ENCODE measurements at places on chromosomes 6 and 20. TPM values are rescaled to one million over a fixed set of nuclear protein-coding genes. Genes with fewer than 3 reads are reported as not detected.
A peak's percentile ranks its signal among the peaks of the same experiment; 100 is the strongest.

The GSTA4 gene
- total RNA-seq = 30.3 TPM

The PNLDC1 gene
- total RNA-seq = 0.32 TPM

The SRSF12 gene
- 0.49 TPM for total RNA-seq

The E2F1 gene
- 74.7 TPM for total RNA-seq

The BTNL2 gene
- total RNA-seq = not detected

GRCh38 chr20:25512709-25513108 lies 72.6 kb downstream of the NINL start:
- H3K36me3 ChIP-seq = no peaks in the 10 kb centered on the region
- no peaks in the 10 kb centered on the region for H3K27me3 ChIP-seq
- no peak overlapping the region for H3K4me3 ChIP-seq
- DNase-seq = no peak

- H3K4me1 ChIP-seq = peaks cover 95% of the 10 kb centered on the region
- H3K4me3 ChIP-seq = no peak overlapping the region
- peaks cover 23% of the 10 kb centered on the region for H3K36me3 ChIP-seq
- H3K27ac ChIP-seq = peak overlapping the region; percentile 97
- peak; percentile 98 for DNase-seq
- H3K27me3 ChIP-seq = no peaks in the 10 kb centered on the region
Measured at GRCh38 chr20:31712564-31713311, 9.9 kb downstream of the BCL2L1 start.

GRCh38 chr6:3176562-3177355 lies 19.4 kb upstream of the TUBB2A start:
- DNase-seq = peak; percentile 44
- H3K36me3 ChIP-seq = no peaks in the 10 kb centered on the region
- peaks cover 14% of the 10 kb centered on the region for H3K4me1 ChIP-seq
- no peak overlapping the region for H3K27ac ChIP-seq
- H3K27me3 ChIP-seq = no peaks in the 10 kb centered on the region

DNA sequence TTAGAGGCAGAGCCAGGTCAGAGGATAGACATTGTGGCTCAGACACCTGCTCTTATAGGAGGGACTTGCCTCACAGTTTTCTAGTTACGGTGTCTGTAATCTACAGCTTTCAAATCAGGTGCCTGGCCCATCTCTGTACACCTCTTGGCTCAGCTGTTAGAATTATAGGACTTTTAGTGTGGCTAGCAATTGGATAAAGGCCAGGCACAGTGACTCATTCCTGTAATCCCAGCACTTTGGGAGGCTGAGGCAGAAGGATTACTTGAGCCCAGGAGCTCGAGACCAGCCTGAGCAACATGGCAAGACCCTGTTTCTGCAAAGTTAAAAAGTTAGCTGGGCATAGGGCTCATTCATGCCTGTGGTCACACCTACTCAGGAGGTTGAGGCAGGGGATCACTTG lies 20.0 kb downstream of the BRPF3 start:
- DNase-seq = no peak
- peaks cover 3% of the 10 kb centered on the region for H3K36me3 ChIP-seq
- no peak overlapping the region for H3K27ac ChIP-seq
- no peak overlapping the region for H3K4me3 ChIP-seq
- 0 out of 2 replicates have a peak, but pooled peaks cover 4% of the 10 kb centered on the region for H3K4me1 ChIP-seq

DNA sequence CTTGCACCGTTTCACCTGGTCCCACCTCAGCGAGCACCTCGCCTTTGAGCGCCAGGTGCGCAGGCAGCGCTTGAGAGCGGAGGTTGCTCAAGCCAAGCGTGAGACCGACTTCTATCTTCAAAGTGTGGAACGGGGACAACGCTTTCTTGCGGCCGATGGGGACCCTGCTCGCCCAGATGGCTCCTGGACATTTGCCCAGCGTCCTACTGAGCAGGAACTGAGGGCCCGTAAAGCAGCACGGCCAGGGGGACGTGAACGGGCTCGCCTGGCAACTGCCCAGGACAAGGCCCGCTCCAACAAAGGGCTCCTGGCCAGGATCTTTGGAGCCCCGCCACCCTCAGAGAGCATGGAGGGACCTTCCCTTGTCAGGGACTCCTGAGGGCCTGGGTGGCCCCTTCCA lies 1.5 kb downstream of the ABT1 start:
- no peaks in the 10 kb centered on the region for H3K4me1 ChIP-seq
- H3K27ac ChIP-seq = no peak overlapping the region
- H3K4me3 ChIP-seq = no peak overlapping the region

DNA sequence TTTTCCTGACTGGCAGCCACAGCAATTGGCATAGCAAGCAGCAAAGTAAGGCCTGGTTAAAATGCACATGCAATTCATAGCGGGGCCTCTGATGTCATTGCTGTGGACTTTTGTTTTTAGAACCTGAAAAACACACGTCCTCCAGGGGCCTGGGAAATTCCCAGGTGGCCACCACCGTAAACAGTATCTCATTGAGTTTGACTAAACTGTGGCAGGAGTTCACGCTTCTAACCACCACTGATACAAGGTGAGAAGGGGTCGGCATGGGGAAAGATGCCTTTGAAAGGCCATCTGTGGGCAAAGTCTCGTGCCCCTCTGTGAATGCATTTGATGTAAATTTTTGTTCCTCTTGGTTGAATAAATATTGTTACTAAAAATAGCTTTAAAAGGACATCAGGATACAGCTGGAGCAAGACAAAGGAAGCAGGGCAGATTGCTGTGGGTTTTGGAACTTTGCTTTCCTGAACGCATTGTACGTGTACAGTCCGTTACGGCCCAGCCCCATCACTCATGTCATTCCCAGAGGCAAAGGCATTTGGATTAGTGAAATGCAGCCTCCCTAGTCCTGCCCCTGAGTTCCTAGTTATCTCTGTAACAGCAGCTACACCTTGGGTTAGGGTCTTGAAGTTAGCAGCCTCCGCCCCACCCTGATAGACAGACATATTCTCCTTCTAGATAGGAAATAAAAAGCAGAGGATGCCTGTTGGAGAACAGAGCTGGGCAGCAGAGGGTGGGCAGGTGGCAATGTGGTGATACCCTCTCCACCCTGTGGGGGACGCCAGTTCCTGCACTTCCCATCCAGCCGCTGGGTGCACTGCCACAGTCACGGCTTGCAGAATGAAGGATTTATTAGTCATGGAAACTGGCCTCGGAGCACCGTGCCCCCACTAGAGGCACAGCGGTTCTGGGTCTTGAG lies 80.3 kb downstream of the ZDHHC14 start:
- no peak overlapping the region for H3K27ac ChIP-seq
- no peaks in the 10 kb centered on the region for H3K27me3 ChIP-seq
- no peaks in the 10 kb centered on the region for H3K36me3 ChIP-seq
- H3K4me3 ChIP-seq = no peak overlapping the region

DNA sequence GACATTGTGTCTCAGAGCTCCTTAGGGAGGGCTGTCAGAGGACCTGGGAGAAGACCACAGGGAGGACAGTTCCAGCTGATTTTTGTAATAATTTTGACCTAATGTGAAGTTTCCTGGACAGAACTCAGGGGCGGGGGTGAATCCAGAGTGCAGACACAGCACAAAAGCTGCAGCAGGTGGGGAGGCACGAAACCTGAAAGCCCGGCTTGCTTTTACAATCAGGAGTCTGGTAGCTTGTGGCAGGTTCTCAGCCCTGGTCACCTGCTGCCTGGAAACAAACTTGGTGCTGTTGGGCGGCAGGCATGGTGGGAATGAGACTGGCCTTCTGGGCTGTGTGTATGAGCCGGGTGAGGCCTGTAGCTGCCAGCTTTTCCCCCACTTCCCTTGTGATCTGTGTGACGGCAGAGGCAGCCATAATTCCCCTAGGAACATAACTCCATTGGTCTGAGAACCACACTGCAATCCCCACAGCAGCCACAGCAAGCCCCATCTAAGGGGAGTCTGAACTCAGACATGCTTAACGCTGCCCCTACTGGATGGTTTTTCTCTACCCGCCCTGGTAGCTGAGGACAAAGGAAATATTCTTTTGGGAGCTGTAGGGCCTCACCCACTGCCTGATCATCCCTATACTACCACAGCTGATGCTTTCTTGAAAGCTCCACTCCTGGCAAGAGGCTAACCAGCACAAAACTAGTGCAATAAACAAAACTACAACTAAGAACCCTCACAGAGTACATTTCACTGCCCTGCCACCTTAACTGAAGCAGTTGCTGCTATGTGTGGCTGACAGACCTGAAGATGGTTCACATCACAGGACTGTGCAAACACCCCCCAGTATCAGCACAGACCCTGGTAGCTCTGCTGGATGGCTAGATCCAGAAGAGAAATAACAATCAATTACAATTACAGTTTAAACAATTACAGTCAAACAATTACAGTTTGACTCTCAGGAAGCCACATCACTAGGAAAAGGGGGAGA lies 1055.1 kb upstream of the GJE1 start:
- no peak overlapping the region for H3K4me3 ChIP-seq
- no peaks in the 10 kb centered on the region for H3K27me3 ChIP-seq
- H3K36me3 ChIP-seq = no peaks in the 10 kb centered on the region
- DNase-seq = peak; percentile 57

DNA sequence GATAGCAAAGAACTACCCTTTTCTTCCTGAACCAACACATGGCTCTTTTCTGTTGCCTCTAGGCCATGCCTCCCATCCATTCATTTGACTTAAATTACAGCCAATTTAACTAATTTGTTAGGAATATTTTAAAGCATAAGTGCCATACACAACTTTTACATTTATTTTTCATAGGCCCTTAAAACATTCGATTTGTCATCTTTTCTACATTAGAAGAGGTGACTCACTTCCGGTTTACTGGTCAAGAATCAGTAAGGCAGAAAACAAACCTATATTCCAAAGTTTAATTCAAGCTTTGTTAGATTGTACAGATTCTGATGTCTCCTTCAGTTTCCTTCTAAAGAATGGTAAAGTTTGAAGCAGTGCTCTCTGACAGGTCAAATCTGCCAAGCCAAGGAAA lies 344.3 kb downstream of the SAMD5 start:
- no peaks in the 10 kb centered on the region for H3K36me3 ChIP-seq
- H3K4me3 ChIP-seq = no peak overlapping the region
- H3K27me3 ChIP-seq = no peaks in the 10 kb centered on the region
- no peak for DNase-seq
- H3K27ac ChIP-seq = no peak overlapping the region

DNA sequence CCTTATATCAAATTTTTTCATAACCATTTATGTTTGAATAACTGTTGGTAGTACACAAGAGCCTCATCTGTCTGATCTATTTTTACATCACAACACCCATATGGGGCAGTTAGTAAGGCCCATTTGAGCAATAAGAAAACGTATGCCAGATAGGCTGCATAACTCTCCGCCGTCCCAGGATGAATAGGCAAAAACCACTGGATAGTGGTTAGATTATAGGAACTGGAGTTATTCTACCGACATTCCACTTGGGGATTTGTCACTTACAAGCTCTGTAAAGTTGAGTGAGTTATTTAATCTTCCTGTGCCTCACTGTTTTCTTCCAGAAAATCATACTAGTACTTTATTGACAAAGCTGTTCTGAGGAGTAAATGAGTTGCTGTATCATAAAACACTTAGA lies 881.9 kb downstream of the QKI start:
- H3K36me3 ChIP-seq = no peaks in the 10 kb centered on the region
- no peaks in the 10 kb centered on the region for H3K27me3 ChIP-seq
- no peak overlapping the region for H3K27ac ChIP-seq
- no peak for DNase-seq
- no peaks in the 10 kb centered on the region for H3K4me1 ChIP-seq

DNA sequence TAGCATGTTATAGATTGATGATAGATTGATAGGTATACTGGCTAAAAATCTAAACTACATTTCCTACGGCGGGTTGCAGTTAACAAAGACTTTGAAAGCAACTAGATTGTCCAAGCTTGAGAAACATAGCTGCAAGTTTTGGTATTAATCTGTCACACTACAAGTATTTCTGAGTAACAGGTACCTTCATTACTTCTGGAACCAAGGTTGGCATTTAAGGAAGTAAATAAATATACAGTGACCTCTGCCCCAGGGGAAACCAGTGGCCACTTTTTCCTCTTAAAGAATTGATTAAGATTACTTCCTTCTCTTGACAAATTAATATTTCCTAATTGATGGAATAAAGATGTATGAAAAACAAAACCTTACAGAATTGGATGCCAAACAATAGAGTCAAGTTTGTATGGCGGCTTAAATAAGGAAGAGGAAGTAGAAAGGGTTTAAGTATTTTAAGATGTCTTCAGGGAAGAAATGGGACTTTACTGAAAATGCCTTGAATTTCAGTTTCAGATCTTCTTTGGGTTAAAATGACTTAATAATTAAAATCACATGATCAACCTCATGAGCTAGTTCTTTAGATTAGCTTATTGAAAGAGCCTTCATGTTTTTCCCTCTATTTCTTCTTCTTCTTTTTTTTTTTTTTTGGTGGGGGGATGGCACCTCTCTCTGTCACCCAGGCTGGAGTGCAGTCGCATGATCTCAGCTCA lies 132.8 kb downstream of the DOK5 start:
- no peaks in the 10 kb centered on the region for H3K27me3 ChIP-seq
- DNase-seq = no peak
- no peak overlapping the region for H3K4me3 ChIP-seq
- no peaks in the 10 kb centered on the region for H3K4me1 ChIP-seq

DNA sequence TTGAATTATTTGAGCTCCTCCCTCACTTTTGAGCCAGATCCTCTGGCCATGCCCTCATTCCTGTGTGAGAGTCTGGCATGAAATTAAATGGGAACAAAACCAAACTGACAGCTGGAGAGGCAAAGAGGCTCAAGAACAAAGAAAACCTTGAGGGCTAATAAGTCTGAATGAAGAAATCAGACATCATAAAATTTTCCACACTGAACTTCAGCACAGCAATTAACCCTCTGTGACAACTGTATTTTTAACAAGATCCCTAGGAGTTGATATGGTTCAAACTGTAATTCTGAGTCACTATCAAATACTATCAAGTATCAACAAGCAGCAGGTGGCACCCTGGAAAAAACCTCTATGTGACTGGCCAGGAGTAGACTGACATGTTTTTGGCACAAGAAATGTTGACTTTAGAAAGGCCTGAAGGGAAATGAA lies 109.4 kb upstream of the EMILIN3 start:
- DNase-seq = no peak
- H3K36me3 ChIP-seq = peaks cover 2% of the 10 kb centered on the region
- H3K27me3 ChIP-seq = no peaks in the 10 kb centered on the region
- no peaks in the 10 kb centered on the region for H3K4me1 ChIP-seq
- H3K27ac ChIP-seq = no peak overlapping the region

GRCh38 chr20:38092260-38092857 lies 58.8 kb downstream of the RPRD1B start:
- H3K4me3 ChIP-seq = no peak overlapping the region
- no peaks in the 10 kb centered on the region for H3K27me3 ChIP-seq
- no peak for DNase-seq
- H3K27ac ChIP-seq = no peak overlapping the region
- H3K36me3 ChIP-seq = no peaks in the 10 kb centered on the region
